Mesothelial cell of epicardium (in vitro differentiated cells): ENCODE measurements at places on chromosomes 12 and 14.

DNA sequence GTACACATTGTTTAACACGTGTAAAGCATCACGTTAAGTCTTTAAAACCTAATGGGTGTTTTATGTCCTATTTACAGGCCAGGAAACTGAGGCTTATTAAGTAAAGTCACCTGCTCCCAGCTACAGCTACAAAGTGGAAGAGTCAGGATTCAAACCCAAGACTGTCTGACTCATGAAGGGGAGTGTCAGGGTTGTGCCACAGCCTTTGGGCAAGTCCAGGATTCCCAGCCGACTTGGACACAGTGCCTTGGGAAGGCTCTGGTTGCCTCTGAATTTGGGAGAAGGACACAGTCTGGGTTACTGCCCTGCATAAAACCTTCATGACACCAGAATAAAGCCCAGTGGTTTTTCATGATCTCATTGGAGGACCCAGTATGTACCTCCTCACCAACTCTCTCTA is 7.3 kb downstream of the RNU4-2 start:
- DNase-seq, result no peak

DNA sequence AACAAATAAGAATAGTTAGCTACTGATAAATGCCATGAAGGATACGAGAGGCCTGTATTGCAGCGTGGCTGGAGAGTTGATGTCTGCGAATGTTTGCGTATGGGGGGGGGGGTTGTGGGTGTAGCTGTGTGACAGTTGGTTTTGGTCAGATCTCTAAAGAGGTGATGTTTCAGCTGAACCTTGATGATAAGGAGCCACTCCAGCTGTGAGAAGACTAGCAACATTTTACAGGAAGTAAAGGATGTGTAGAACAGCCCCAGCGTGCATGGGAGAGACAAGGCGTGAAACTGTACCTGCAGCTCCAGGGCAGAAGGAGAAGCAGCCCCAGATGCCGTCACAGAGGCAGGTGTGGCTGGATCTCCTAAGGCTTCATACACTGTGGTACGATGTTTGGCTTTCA is 416.9 kb downstream of the TMEM132D start:
- DNase-seq, result no peak

DNA sequence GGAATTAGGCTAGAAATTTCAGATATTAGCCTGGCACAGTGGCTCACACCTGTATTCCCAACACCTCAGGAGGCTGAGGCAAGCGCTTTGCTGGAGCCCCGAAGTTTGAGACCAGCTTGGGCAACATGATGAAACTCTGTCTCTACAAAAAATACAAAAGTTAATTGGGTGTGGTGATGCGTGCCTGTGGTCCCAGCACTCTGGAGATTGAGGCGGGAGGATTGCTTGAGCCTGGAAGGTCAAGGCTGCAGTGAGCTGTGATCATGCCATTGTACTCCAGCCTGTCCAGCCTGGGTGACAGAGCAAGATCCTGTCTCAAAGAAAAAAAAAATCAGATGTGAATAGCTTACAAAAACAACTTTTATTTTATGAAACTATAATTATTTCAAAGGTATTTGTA is 15.1 kb downstream of the FRMD6 start:
- no peak for DNase-seq

DNA sequence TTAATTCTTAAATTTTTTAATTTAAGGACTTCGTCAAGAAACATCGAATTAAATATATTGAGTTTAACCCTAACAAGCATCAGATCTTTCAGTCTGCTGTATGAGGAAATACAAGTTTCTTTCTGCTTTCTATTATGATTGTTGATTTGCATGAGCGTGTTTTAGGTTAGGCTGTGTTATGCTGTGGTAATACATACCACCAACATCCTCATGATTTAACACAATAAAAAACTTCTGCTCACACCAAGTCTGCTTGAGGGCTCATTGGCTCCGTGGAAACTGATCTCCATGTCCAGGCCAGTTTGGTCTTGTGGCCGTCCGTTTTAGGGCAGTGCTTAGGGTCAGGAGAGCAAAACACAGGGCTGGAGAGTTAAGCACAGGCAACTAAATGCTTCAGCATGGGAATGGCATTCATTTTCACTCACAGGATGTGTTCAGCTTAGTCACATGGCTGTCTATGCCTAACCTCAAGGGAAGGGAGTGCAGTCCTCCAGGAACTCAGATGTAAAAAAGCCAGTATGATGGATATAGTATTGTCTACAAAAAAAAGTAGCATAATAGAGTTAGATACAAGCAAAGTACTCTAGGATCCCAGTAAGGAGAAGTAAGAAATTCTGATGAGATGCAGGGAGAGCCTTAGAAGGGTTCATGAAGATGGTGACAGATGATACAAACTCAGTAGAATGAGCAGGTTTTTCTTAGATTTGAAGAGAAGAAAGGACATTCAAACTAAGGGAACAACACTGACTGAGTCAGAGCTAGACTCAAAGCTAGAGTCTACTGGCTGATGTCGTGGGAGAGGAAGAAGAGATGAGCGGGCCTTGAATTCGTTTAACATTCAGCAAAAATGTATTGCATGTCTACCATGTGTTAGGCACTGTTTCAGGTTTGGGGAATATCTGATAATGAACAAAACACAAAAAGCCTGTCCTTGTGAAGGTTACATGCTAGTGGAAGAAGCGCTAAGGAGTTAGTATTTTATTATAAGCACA is 16.3 kb downstream of the MARK3 start:
- no peak for DNase-seq

GRCh38 chr12:81295251-81295650 is 217.4 kb downstream of the ACSS3 start:
- no peak for DNase-seq

GRCh38 chr12:13978876-13979275 is 2.5 kb downstream of the GRIN2B start:
- no peak for DNase-seq

DNA sequence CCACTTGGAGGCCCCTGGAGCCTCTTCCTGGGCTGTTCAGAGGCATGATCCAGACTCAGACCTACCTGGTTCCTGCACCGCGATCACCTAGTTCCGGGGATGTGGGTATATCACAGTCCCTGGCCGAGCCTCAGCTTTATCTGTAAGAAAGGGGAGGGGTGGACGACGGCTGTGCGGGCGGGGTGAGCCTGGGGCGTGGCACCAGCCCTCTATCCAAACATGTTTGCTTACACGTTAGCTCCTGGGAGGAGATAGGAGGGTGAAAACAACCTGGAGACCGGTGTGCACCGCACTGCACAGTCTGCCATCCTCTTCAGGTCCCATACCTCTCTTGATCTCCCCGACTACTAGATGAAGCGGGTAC is 1.2 kb downstream of the ANKRD9 start:
- DNase-seq, result no peak

- no peak for DNase-seq
Observed at GRCh38 chr12:1108276-1108675, 117.3 kb downstream of the ERC1 start.

GRCh38 chr14:60204104-60204842 is 39.1 kb upstream of the DHRS7 start:
- no peak for DNase-seq

DNA sequence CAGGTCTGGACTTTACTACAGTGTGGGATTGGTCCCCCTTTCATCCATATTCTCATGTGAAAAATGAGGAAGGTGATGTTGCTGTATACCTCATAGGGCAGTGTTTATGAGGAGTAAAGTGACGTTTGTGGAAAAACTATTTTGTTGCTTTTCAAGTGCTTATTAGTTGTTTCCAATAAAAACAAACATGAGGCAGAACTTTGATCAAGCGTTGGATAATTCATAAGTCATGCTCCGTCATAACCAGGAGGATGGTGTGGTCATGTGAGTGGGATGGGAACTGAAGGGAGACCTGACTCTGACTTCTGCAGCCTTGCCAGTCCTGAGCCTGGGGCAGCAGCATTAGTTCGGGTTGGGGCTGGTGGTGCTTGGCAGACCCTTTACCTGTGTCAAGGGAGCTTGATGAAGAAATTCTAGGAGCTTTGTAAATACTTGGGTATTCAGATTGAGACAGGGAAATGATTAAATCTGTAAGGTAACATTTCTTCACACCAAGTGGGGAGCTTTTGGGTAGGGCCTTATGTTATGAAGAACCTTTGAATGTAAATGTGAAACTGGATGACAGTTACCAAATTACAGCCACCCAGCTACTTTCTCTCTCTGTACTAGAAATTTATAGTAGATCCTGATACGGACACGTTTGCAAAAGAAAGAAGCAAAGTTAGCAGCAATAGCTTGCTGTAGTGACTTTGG is 462.4 kb upstream of the RGS6 start:
- DNase-seq, result no peak

- no peak for DNase-seq
Observed at GRCh38 chr12:40733871-40734270, 41.6 kb downstream of the CNTN1 start.
